Stimulated activated CD4-positive, alpha-beta T cell treated with anti-CD3 and anti-CD28 coated beads, Interleukin-12 subunit alpha, Interleukin-12 subunit beta, amount 100 ng/mL, for 24 hours (primary cell): ENCODE measurements at places on chromosomes 5 and 9.

DNA sequence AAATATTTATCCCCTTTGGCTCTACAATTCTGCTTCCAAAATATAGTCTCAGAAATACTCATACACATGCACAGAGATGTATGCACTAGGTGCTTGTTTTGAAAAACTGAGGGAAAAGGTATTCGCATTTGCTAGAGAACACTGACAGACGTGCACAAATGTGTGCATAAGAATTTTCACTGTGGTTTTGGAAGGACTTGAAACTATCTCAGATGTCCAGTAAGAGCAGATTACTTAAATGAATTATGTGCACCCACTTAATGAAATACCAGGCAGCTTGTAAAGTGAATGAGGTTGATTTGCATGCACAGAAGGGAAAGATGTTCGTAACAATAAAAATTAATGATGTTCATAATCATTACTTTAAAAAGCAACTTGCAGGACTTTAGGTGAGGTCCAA, 48.4 kb downstream of the SEC61B start:
- DNase-seq: no peak

DNA sequence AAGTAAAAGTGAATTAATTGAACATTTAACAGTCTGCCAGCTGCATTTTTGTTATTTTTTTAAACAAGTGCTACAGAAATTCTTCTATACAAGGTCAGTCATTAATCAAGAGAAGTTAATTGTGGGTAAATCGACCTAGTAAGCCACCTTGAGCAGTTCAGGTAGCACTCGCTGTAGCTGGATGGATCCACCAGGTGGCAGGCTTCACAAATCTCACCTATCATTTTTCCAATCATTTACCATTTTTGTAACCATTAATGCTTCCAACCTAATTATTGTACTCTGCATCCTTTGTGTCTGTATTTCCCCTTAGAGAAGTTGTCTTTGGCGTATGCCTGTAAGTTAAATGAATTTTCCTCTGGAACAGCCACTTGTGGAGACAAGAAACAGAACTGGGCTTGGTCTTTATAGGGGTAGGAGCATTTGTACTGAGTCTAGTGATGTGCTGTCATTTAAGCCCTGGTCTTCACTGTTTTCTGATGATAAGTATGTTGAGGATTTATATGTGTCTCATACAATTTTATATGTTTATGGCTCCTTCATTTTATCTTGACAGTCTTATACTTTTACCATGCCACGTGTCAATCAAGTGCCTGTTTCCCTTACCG, 39.5 kb downstream of the CD180 start:
- no peak for DNase-seq

- DNase-seq: no peak
Measured at GRCh38 chr5:13624283-13625074, 320.0 kb downstream of the DNAH5 start.

- DNase-seq: no peak
Measured at GRCh38 chr9:127137640-127138360, 15.4 kb upstream of the ANGPTL2 start.

- DNase-seq: no peak
Measured at GRCh38 chr5:56530626-56531138, 284.7 kb upstream of the MAP3K1 start.

DNA sequence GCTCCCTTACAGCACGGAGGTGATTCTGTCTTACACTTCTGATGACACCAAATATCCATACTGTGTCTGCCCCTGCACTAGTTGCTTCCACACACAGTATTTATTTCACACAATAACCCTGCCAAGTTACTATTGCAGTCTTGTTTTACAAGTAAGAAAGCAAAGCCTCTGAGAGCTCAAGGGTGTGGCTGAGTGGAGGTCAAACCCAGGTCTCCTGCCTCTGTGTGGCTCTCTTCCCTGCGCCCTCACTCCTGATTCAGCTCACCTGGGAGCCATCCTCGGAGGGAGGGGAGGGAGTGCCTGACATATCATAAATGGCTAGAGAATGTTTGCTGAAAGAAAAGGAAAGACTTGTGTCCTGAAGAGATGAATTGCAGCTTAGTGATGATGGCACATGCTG, 41.0 kb downstream of the MVB12B start:
- no peak for DNase-seq

DNA sequence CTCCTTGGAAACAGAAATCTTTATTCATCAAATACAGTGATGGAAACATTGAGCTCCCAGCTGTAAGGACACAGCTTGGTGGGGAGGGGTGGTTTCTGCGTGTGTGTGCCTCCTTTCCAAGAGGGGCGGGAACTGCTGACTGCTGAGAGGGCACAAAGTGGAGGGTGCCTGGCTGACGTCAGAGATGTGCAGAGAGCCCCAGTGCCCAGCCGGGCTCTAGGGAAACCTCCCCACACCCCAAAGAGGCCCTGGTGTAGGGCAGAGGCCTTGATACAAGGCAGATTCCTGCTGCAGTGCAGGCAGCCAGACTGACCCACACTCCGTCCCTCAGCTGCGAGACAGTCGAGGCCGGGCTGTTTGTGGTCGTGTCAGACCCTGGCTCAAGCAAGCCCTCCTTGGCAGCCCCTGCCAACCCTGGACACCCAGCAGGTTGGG, 191.0 kb downstream of the CACNA1B start:
- no peak for DNase-seq

GRCh38 chr5:14669975-14670374, 5.5 kb downstream of the OTULIN start:
- DNase-seq: no peak

DNA sequence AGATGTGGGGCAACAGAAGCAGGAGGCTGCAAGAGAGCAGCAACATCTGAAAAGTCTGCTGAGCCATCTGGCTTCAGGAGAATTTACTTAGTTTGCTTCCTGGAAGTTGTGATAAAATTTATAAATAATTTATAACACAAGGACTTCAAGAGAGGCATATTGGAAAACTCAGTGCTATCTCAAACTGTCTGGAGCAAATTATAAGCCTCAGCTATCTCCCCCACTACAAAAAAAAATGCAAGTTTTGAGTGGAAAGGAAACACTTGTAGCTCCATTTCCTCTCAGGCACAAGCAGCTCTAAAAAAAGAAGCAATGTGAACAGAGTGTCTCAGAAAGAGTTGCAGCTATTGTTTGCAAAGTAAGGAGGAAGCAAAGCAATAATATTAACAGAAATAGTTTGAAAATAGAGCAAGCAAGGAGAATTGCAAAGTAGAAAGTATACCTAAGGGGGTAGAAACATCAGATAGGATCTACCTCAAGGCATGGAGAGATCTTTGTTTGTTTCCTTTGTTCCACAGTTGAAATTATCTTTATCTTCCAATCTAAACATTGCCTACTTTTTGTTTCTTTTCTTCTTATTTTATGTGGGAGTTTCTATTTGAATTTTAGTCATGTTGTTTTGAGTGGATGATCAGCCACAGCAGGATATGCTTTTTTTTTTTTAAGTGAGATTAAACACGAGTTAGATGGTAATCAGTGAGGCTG, 55.9 kb upstream of the IL6ST start:
- no peak for DNase-seq

DNA sequence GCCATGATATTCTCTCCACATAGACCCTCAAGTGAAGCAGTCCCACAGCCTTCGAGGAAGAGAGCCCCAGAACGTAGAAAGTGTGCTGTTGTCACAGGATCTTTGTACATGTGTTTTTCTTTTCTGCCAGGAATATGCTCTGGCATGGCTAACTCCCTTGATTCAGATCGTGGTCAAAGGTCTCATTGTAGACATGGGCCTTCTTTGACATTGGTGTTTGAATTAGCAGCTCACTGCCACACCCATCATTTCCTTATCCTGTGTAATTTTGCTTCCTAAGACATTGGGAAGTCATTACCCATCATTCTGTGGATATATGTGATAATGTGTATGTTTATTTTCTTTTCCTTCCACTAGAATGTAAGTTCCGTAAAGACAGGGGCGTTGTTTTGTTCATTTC, 25.5 kb downstream of the MTRR start:
- DNase-seq: no peak

- no peak for DNase-seq
Measured at GRCh38 chr9:8221462-8221861, 421.9 kb upstream of the DMAC1 start.

- DNase-seq: no peak
Measured at GRCh38 chr5:71903808-71904207, 184.7 kb downstream of the CARTPT start.

DNA sequence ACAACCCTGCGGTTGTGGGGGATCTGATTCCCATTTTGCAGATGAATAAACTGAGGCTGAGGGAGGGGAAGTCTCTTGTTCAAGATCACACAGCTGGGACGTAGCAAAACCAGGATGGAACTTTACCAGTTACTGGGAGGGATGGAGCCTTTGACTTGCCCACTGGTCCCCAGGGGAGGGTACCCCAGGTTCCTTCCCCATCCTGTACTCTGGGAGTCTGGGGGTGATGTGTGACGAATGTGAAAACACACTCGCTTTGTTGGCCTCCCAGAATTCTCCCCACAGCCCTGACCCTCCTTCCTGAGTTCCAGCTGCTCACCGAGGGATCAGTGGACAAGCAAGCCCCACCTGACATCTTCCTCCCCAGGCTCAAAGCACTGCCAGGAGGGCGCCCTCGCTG, 135.1 kb downstream of the NSG2 start:
- DNase-seq: no peak

DNA sequence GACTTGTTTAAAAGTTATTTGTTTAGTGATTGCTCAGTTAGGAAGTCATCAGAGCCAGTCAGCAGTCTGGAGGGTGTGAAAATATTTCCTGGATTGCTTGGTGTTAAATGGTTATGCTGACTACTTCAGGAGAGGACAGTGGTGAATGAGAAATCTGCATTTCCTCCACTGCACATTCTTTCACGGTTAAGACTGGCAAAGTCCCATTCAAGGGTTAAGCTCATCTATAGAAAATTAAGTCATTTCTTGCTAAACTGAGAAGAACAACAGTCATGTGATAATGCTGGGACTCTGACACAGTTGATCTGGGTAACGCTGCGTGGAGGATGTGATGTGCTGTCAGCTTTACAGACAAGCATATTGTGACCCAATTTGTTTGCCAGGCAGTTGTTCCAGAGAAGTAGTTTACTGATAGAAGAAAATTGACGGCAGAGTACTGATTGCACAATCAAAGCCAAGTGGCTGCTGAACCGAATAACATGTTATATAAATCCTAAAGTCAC, 80.4 kb downstream of the GRAMD2B start:
- DNase-seq: no peak

GRCh38 chr5:122102825-122103224, 24.8 kb upstream of the LOX start:
- no peak for DNase-seq

GRCh38 chr9:136339173-136339957, 12.0 kb downstream of the GPSM1 start:
- no peak for DNase-seq

GRCh38 chr9:16386007-16386826, 484.3 kb downstream of the BNC2 start:
- DNase-seq: no peak

DNA sequence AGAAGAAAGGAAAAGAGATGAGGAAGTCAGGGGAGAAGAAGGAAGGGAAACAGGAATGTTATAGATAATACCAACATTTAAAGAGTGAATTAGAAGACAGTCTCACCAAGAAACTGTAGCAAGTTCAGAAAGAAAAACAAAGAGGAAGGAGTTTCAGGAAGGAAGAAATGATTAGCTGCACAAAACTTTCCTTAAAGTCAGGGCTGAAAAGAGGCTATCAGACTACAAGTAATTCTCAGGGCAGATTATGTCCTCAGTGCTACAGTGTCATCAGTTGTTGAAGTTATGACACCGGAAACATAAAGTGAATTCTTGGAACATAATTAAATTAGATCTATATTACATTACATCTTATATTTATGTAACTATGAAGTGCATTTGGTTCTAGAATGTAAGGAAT, 226.9 kb downstream of the ARRDC3 start:
- no peak for DNase-seq

GRCh38 chr9:88813638-88814209, 177.5 kb upstream of the S1PR3 start:
- DNase-seq: no peak

- DNase-seq: no peak
Measured at GRCh38 chr5:154819546-154819945, 30.9 kb downstream of the FAXDC2 start.

GRCh38 chr5:17018871-17019270, 82.8 kb upstream of the MYO10 start:
- DNase-seq: no peak

- no peak for DNase-seq
Measured at GRCh38 chr5:172402531-172403188, 51.7 kb downstream of the SH3PXD2B start.

DNA sequence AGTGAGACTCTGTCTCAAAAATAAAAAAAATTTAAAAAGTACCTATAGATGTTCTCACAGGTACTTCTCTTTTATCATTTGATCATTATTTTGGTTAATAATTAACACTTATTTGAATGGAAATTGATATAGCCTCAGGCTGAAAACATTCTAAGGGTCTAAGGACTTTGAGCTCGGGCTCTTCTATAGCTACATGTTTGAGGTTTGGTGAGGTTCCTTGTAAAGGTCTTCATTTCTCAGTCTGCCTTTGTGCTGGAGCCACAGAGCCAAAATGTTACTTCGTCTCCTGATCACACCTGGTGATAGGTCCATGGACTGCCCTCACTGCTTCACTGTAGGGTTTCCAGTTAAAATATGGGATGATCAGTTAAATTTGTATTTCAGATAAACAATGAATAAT, 22.6 kb downstream of the ARHGEF37 start:
- DNase-seq: no peak

DNA sequence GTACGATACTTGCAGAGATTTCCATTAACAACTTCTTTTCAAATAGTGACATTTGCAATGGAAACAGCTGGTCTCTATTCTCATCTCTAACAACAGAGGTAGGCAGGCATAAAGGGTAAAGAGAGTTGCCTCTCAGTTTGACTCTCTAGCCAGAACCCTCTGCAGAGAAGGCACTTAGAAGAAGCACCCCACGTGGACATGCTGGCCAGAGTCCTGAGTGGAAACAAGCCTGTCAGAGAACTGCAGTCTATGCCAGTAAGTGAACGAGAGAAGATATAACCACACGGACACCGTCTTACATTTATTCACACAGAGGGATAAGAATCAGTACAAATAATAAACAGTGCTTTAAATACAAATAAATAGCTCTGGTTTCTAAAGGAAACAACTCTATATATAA, 11.0 kb upstream of the LHX6 start:
- no peak for DNase-seq

DNA sequence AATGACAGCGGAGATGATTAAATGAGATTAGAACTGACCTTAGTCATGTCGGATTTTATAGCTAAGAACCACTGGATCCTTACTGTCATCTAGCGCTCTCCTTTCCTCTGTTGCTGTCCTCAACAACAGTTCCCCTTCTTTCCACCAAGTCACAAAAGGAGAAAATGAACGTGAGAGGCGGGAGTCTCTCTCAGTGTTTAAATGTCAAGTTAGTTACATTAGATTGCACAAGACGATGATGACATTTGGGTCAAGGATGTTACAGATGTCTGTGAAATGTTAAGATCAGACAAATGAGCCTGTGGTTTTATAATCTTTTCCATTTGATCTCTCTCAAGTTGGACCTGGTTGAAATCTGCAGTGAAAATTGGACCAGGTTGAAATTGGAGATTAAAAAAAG, 53.5 kb downstream of the FBXO38 start:
- DNase-seq: no peak
